ENCODE measurements at places on chromosomes 2 and 18.

- DNase-seq = no peak
Measured at GRCh38 chr2:54894467-54894866, 155.8 kb downstream of the RTN4 start.

DNA sequence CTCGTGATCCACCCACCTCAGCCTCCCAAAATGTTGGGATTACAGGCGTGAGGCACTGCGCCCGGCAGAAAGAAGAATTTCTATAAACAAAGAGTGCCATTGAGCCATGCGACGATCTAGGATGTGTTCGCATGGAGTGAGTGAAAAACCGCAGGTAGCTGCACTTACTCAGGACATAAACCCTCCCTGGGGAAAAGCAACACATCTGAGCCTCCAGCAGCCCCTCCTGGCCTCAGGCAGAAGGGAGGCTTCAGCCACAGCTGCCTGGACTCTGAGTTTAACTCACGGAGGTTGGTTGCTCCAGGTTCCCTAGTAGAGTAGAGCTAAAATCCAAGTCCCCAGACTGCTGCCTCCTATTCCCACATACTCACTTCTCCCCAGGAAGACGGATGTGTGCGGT, 11.3 kb upstream of the STK25 start:
- DNase-seq = no peak

DNA sequence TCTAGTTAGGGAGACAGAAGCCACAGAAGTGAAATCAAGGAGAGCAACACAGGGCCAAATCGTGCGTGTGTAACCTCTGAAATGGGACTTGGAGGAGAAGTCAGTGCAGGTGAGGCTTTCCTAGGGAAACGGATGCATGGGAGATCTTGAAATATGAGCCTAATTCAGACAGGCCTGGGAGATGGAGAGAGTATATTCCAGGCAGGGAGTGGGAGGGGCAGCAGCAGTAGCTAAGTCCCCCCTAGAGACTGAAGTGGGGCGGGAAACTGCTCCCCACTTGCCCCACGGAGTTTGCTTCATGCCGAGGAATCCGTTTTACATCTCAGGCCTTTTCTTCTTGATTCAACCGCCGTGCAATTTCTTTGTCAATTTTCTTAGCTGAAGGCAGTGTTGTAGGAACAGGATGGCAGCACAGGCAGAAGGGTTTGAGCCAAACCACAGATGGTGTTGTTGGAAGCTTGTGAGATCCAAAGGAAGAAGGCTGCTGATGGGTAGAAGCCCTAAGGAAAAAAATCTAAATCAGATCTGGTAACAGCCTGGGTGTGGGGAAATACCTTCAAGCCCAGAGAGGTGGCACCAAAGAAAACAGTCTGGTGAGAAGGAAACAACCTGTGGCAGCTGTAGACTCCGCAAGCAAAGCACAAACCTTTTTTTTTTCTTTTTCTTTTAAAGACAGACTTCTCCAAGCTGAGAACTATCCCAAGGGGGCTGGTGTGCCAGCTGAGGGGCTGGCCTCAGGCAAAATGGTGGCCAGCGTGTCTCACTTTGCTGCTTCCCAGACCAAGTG, 40.2 kb downstream of the EPAS1 start:
- DNase-seq = no peak

DNA sequence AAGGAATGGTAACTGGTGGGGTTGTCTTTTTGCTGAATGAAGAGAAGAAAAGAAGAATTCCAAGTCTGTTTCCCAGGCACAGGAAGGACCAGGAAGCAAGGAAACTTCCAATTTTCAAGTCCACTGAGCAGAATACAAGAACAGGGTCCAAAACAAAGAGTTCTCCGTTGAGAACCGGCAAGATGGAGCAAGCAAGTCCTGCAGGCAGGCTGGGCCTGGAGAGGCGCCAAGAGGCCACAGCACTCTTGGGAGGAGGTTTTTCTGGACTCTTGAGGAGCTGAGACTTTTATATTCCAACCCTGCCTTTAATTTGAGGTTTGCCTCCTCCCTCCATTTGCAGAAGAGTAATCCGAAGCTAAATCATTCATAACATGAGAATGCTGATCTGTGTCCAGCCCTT, 224.5 kb downstream of the IKZF2 start:
- DNase-seq = no peak

DNA sequence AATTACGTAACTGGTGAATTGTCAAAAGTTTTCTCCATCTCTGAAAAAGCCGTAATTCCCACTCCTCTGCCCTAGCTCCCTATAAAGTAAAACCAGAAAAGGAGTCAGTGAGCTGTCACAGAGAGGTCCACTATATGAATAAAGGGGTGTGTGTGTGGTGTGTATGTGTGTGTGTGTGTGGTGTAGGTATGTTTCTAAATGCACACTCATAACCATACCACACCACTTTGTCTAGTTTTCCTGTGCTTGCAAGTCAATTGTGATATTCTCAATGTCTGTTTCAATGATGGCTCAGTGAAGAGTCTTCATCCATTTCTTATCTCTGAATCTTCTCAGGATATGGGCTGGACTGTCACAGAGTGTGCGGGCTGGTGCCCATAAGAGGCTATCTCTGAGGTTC, 54.8 kb upstream of the CCDC68 start:
- DNase-seq = no peak

DNA sequence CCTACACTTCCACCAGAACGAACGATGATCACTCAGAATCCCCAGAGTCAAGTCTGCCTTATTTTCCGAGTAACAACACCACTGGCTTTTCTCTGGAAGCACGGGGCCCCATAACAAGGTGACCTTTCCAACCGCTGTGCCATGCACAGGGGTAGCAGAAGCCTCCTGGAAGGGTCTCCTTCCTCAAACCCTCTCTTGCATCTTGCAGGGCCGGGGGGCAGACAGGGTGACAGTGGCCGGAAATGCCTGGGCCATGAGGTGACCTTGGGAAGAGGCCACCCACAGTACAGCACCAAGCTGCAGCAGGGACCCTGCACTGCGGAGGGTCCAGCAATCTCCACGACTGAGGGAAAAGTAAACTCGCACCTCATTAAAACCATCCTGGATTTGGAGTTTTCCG, 108.5 kb downstream of the PXDN start:
- DNase-seq = no peak

DNA sequence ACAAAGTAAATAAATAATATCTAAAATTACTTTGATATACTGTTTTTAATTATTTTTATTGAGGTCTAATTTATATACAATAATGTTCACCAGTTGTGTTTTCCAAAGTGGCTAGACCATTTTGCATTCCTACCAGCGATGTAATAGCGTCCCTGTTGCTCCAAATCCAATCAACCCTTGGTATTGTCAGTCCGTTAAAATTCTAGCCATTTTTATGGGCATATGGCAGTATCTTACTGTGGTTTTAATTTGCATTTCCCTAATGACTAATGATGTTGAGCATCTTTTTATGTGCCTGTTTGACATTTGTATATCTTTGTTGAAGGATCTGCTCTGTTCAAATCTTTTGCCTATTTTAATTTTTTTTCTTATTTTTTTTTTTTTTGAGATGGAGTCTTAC, 185.0 kb downstream of the PRPF40A start:
- DNase-seq = no peak

GRCh38 chr2:22355816-22356433, 1029.1 kb upstream of the KLHL29 start:
- DNase-seq = peak; percentile 12

GRCh38 chr18:68083131-68083530, 566.6 kb upstream of the DSEL start:
- DNase-seq = no peak

DNA sequence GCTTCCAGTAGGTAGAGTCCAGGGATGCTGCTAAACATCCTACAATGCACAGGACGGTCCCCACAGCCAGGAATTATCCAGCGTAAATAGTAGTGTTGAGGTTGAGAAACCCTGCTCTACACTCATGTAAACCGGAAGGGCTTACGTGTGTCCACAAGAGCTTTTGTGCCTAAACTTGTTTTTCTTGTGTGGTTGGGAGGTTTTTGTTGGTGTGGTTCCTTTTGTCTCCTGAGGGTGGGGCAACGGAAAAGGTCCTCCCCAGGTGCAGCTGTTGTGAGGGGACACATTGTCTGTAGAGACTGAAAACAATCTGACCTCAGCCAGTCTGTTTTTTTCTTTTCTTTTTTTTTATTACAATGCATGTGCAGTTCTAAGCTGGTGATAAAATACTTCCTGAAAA, 72.7 kb upstream of the MGAT5 start:
- DNase-seq = no peak

DNA sequence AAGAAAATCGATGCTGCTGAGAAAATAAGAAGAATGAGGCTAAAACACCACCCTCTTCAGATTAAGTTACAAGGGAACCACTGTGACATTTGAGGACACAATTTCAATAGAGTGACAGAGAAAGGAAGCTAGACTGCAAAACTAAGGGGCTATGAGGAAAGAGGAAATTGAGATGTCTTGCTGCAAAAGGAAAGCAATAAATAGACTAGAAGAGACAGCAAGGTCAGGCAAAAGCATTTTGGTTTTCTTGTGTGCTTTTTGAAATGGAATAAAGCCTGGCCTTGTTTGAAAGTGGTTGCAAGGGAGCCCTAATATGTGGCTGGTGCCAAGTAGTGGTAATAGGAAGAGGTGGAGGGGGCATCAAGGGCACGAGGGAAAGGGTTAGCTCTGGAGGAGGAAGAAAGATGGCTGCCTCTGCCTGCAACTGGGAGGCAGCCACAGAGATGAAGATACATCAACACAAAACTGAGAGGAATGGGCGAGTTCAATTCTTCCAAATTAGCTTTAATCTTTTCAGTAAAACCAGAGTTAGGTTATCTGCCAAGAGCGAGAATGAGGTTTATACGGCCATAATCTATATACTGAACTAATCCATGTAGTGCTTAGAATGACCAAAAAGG, 1.2 kb upstream of the MRO start:
- DNase-seq = no peak

DNA sequence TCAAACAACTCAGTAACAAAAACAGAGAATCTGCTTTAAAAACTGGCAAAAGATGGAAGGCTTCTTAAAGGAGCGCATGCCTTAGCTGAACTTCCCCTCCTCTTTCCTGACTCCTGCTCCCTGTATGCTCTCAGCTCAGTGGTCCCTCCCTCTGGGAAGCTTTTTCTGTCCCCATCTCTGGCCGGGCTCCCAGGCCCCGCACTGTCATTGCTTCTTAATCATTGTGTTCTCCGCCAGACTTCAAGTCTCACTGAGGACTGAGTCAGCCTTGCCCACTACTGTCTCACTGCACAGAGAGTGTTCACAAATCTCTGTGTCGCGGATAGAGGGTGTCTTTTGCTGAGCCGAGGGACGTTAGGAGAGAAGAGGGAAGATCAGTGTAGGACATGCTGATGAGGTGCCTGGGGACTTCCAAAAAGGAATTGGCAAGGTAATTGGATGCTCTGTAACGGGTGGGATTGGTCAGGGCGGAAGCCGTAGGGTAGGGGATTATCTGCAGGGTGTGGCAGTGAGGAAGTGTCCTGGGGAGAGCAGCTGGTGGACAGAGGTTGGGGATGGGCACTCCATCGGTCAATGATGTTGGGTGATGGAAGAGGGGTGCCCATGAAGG, 16.2 kb downstream of the TOGARAM2 start:
- DNase-seq = no peak

DNA sequence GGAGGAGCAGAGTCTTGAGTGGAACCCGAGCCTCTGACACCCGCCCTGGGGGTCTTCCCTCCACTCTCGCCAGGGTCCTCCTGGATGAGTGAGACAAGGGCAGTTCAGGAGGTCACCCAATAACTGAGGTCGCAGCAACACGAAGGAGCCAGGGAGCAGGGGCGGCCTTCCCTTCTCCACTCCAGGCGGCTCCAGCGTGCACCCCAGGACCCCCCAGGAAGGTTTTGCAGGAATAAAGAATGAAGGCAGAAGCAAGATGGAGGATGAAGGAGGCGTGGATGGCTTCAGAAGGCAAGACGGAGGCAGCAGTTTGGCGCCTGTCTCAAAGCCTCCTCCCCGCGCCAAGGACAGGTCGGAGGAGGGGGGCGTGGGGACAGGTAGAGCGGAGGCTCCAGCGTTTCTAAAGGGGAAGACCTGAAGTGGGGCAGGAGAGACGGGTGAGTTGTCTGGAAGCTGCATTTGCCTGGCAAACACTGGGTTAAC, 579 bp upstream of the ITM2C start:
- no peak for DNase-seq

DNA sequence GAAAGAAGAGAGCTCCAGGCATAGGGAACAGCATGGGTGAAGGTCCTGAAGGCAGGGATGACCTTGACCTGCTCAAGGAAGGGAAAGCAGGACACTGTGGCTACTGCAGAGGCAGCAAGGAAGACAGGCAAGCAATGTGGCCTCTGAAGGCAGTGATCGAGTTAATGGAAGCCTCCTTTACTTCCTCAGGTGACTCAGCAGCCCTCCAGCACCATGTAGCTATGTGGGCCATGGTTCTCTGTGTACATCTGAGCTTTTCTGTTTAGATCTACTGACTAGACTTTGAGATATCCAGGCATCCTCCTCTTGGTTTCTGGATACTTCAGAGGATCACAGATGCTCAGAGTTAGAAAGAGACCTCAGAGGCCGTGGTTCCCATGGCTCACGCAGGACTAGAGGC, 107.3 kb upstream of the PID1 start:
- DNase-seq = no peak

GRCh38 chr2:229176136-229176535, 95.0 kb downstream of the PID1 start:
- DNase-seq = no peak

GRCh38 chr2:3654011-3654410, 4.0 kb upstream of the ALLC start:
- DNase-seq = no peak

DNA sequence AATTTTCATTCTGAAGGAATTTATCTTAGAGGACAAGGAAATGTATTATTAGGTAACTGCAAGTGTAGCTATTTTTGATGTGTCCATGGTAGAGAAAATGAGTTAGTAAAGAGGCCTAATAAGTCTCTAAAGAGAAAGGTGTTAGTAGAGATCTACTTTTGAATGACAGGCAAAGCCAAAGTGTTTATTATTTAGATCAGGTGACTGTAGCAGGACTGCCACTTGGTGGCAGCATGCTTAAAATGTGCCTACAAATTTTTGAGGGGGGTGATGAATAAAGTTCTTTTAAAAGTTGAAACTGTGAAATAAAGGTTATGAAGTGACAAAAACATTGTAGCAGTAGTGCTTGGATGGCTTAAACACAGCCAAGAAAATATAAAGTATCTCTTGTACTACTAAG, 421.5 kb upstream of the MEIS1 start:
- no peak for DNase-seq

DNA sequence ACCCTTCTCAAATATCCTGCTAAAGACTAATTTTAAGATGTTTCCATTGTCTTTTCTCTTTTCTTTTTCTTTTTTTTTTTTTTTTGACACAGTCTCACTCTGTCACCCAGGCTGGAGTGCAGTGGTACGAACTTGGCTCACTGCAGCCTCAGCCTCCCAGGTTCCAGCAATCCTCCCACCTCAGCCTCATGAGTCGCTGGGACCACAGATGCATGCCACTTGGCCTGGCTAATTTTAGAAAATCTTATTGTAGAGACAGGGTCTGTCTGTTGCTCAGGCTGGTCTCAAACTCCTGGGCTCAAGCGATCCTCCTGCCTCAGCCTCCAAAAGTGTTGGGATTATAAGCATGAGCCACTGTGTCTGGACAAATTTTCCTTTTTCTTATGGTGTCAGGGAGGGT, 167.5 kb downstream of the MCFD2 start:
- DNase-seq = no peak

DNA sequence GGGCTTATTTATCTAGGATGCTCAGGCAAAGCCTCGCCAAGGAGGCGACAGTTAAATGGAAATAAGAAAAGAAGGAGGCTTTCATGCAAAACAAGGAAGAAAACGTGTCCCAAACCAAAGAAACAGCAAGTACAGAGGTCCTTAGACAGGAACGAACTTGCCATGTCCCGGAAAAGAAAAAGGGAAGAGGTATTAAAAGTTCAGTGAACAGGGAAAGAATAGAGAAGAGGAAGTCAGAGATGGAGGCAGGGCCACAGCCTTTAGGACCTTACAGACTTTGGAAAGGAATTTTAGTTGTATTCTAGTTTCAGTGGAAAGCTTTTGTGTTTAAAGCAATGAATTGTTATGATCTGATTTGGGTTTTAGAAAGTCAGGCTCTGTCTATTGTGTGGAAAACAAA, 22.1 kb downstream of the IKZF2 start:
- no peak for DNase-seq
